A549 treated with RU486 at 1 μM for 4 hours (cell line): ENCODE measurements at places on chromosomes 13 and 19. TPM values are rescaled to one million over a fixed set of nuclear protein-coding genes. Genes with fewer than 3 reads are reported as not detected.

The ZNF541 gene
- not detected in 5 replicates for total RNA-seq

The ALG11 gene
- total RNA-seq, result 4.7 to 9.5 TPM (median 7.9 TPM) in 5 replicates

The ZNF568 gene
- 0.70 to 1.8 TPM (median 1.2 TPM) in 5 replicates for total RNA-seq

The ODAD3 gene
- 0.83 to 1.3 TPM (median 1.3 TPM) in 5 replicates for total RNA-seq

The RFX2 gene
- 5.2 to 9.9 TPM (median 7.7 TPM) in 5 replicates for total RNA-seq

The PRR22 gene
- total RNA-seq, result 1.7 to 3.5 TPM (median 2.5 TPM) in 5 replicates

The FPR3 gene
- not detected in 5 replicates for total RNA-seq

The OR7D2 gene
- not detected in 5 replicates for total RNA-seq

The MCEMP1 gene
- not detected in 5 replicates for total RNA-seq

The GARRE1 gene
- total RNA-seq, result 7.1 to 12.7 TPM (median 11.7 TPM) in 5 replicates

The PTH2 gene
- not detected in 5 replicates for total RNA-seq

The FUT2 gene
- total RNA-seq, result not detected in 5 replicates

The DMKN gene
- total RNA-seq, result 29.0 to 46.4 TPM (median 36.8 TPM) in 5 replicates

The PARP4 gene
- 31.5 to 40.7 TPM (median 38.9 TPM) in 5 replicates for total RNA-seq

The PLEKHA4 gene
- total RNA-seq, result 1.5 to 3.0 TPM (median 2.4 TPM) in 5 replicates

The URAD gene
- not detected in 5 replicates for total RNA-seq

The ZNF784 gene
- total RNA-seq, result 4.6 to 6.7 TPM (median 6.5 TPM) in 5 replicates

The FAM216B gene
- total RNA-seq, result not detected in 5 replicates

The STRN4 gene
- 67.5 to 92.1 TPM (median 84.7 TPM) in 5 replicates for total RNA-seq

The CLEC4M gene
- total RNA-seq, result not detected in 5 replicates
